Glutamatergic neuron (in vitro differentiated cells): ENCODE measurements at places on chromosomes 1 and 21. TPM values are rescaled to one million over a fixed set of nuclear protein-coding genes. Genes with fewer than 3 reads are reported as not detected.

Gene SCP2
- total RNA-seq, result 57.5 TPM

Gene LRRC71
- not detected for total RNA-seq

Gene NEGR1
- total RNA-seq, result 0.51 TPM

- DNase-seq, result peak; percentile 58
Measured at GRCh38 chr1:151839457-151840403, at the start of gene C2CD4D. C2CD4D (minus strand) TSS chr1:151839820; CDS start chr1:151838989, 831 bp downstream.

- no peak for DNase-seq
Measured at GRCh38 chr1:27569088-27569460, 34.9 kb downstream of the AHDC1 start.

DNA sequence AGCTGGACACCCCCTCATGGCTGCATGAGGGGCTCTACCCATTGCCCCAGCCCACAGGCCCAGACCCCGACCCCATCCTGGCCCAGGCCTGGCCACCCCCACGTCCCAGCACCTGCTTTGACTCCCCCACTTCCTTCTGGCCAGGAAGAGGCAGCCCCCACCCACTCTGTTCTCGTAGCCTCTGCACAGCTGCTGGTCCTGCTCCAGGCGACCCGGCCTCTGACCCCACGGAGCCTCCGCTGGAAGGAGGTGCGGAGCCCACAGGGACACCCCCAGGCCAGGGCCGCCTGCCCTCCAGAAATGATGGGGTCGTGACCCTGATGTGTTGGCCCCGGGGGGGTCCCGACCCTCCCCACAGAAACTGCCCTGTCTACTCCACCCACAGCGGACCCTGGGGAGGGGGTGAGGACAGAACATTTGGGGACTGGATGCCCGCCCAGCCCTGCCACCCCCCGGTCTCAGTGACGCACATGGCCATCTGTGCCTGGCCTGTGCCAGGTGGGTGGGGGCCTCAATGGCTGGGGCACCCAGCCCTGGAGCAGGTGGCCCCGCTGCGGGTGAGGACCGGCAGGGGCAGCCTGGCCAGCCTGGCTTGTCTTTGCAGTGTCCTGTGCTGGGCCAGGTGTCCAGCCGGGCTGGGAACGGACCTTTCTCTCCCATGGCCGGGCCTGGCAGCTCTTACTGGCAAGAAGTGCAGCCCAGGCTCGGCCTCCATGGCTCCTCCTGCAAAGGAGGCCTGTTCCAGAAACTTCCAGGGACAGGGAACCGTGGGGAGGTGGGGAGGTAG is 78.6 kb downstream of the MORN1 start:
- DNase-seq, result no peak

- no peak for DNase-seq
Measured at GRCh38 chr1:32957017-32957416, 7.6 kb downstream of the RNF19B start.
